ENCODE measurements at places on chromosomes 12 and 14.

GRCh38 chr12:117026343-117026742, 72.9 kb downstream of the TESC start:
- H3K4me1 ChIP-seq: no peaks in the 10 kb centered on the region
- H3K36me3 ChIP-seq: peaks cover 70% of the 10 kb centered on the region
- no peak for DNase-seq
- H3K27ac ChIP-seq: no peak overlapping the region

DNA sequence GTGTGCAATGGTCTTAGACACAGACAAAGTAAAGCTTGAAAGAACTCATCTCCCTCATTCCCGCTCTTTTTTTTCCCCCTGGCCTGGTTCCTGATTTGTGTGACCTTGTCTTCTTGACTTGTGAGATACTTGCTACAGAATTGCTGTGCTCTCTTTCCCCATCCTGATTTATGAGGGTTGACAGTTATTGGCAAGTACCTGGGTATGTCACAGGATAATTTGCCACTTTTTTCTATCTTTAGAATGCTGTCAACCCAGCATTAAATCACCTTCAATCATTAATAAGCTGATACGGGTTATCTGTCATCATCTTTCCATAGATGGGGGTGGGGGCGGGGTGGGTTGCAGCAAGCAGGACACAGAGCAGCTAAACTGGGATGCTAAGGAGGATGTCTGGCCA, 144.4 kb upstream of the PRICKLE1 start:
- no peaks in the 10 kb centered on the region for H3K36me3 ChIP-seq
- no peaks in the 10 kb centered on the region for H3K4me1 ChIP-seq
- no peak overlapping the region for H3K4me3 ChIP-seq
- DNase-seq: no peak

GRCh38 chr12:14613718-14614117, 46.0 kb upstream of the PLBD1 start:
- no peaks in the 10 kb centered on the region for H3K27me3 ChIP-seq
- H3K27ac ChIP-seq: no peak overlapping the region
- no peaks in the 10 kb centered on the region for H3K36me3 ChIP-seq
- H3K4me1 ChIP-seq: no peaks in the 10 kb centered on the region
- H3K4me3 ChIP-seq: no peak overlapping the region

- no peaks in the 10 kb centered on the region for H3K4me1 ChIP-seq
- no peak for DNase-seq
- no peaks in the 10 kb centered on the region for H3K27me3 ChIP-seq
Observed at GRCh38 chr12:95335948-95336347, 118.3 kb downstream of the VEZT start.

DNA sequence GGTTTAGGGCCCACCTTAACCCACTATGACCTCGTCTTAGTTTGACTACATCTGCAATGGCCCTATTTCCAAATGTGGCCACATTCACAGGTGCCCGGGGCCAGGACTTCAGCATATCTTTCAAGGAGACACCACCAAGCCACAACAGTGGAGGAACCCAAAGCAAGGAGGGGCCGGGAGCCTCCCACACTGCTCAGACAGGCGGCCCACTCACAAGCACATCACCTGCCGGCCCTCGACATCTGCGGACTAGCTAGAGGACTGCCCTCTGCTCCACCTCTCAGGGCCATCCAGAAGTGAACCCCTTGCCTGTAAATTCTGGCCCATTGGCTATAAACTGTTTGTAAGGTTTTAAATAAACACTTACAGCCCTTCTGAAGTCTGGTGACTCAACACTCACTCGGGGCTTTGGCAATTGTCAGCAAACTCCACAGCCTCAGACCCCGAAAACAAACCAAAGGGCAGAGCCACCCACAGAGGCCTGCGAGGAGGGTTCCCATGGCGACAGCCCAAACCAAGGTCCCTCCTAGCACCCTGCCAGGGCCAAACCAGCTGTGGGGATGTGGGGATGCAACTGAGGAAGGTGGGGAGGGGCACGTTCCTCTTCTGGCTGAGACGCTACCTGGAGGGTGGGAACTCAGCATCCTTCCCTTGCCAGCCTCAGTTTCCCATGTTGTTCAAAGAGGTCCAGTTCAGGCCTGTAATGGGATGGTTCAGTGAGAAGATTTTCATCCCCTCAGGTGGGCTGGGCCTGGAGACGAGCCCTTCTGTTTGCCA, 95.8 kb downstream of the DICER1 start:
- peaks cover 3% of the 10 kb centered on the region for H3K27me3 ChIP-seq
- H3K27ac ChIP-seq: no peak overlapping the region
- no peaks in the 10 kb centered on the region for H3K4me1 ChIP-seq
- no peak overlapping the region for H3K4me3 ChIP-seq
- H3K36me3 ChIP-seq: no peaks in the 10 kb centered on the region

GRCh38 chr14:95228240-95228639, 70.9 kb upstream of the DICER1 start:
- no peaks in the 10 kb centered on the region for H3K4me1 ChIP-seq
- no peaks in the 10 kb centered on the region for H3K27me3 ChIP-seq
- no peak for DNase-seq
- H3K4me3 ChIP-seq: no peak overlapping the region
- H3K27ac ChIP-seq: no peak overlapping the region
- H3K36me3 ChIP-seq: no peaks in the 10 kb centered on the region

DNA sequence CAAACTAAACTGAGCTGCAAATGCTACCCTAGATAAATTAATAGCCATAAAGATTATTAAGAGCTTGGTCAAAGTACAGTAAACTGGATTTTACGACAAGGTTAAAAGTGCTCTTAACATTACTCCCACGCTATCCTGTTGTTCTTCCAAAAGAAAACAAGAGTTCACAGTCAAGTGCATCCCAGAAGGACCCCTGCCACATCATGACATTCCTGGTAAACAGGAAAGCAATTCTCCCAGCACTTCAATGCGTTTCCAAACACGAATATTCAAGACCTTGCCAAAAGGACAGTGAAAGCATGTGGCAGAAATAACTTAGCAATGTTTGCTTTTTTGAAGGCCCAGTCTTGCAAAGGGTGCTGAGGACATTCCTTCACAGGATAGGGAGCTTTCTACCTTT, 11.2 kb downstream of the SPRING1 start:
- H3K4me3 ChIP-seq: no peak overlapping the region
- peaks cover 3% of the 10 kb centered on the region for H3K36me3 ChIP-seq
- no peak overlapping the region for H3K27ac ChIP-seq
- H3K27me3 ChIP-seq: no peaks in the 10 kb centered on the region
- no peak for DNase-seq

DNA sequence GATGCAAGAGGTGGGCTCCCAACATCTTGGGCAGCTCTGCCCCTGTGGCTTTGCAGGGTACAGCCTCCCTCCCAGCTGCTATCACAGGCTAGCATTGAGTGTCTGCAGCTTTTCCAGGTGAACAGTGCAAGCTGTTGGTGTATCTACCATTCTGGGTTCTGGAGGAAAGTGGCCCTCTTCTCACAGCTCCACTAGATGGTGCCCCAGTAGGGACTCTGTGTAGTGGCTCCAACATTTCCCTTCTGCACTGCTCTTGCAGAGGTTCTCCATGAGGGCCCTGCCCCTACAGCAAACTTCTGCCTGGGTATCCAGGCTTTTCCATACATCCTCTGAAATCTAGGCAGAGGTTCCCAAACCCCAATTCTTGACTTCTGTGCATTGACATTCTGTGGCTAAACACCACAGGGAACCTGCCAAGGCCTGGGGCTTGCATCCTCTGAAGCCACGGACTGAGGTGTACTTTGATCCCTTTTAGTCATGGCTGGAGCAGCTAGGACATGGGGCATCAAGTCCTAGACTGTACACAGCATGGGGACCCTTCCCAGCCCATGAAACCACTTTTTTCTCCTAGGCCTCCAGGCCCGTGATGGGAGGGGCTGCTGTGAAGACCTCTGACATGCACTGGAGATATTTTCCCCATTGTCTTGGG, 24.0 kb upstream of the SLC38A1 start:
- H3K27me3 ChIP-seq: no peaks in the 10 kb centered on the region
- no peak for DNase-seq
- no peaks in the 10 kb centered on the region for H3K4me1 ChIP-seq
- H3K27ac ChIP-seq: no peak overlapping the region

DNA sequence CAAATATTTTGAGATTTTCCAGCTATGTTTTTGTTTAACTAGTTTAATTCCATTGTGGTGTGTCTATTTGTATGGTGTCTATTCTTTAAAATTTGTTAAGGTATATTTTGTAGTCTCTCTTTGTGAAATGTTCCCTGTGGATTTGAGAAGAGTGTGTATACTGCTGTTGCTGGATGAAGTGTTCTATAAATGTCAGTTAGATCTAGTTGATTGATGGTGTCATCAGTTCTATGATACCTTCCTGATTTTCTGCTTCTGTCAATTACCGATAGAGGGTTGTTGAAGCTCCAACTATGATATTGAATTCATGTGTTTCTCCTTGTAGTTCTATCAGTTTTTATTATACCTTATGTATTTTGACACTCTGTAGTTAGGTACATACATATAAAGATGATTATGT, 53.1 kb downstream of the FUT8 start:
- no peak for DNase-seq
- H3K27me3 ChIP-seq: no peaks in the 10 kb centered on the region
- peaks cover 16% of the 10 kb centered on the region for H3K4me1 ChIP-seq
- H3K4me3 ChIP-seq: no peak overlapping the region
- no peaks in the 10 kb centered on the region for H3K36me3 ChIP-seq

GRCh38 chr12:97306147-97306546, 156.5 kb upstream of the RMST start:
- peak; percentile 3 for DNase-seq
- no peaks in the 10 kb centered on the region for H3K36me3 ChIP-seq
- no peak overlapping the region for H3K4me3 ChIP-seq
- no peak overlapping the region for H3K27ac ChIP-seq
- H3K4me1 ChIP-seq: no peaks in the 10 kb centered on the region

- H3K4me1 ChIP-seq: no peaks in the 10 kb centered on the region
- no peak overlapping the region for H3K27ac ChIP-seq
- no peak overlapping the region for H3K4me3 ChIP-seq
- H3K27me3 ChIP-seq: no peaks in the 10 kb centered on the region
- no peaks in the 10 kb centered on the region for H3K36me3 ChIP-seq
Observed at GRCh38 chr12:127811988-127812387, 455.0 kb upstream of the TMEM132C start.

- no peak for DNase-seq
- no peaks in the 10 kb centered on the region for H3K36me3 ChIP-seq
- H3K27me3 ChIP-seq: no peaks in the 10 kb centered on the region
- peaks cover 9% of the 10 kb centered on the region for H3K4me1 ChIP-seq
- H3K4me3 ChIP-seq: no peak overlapping the region
- no peak overlapping the region for H3K27ac ChIP-seq
Observed at GRCh38 chr14:66008631-66009030, 477.5 kb upstream of the CCDC196 start.

- DNase-seq: no peak
- no peaks in the 10 kb centered on the region for H3K27me3 ChIP-seq
- H3K27ac ChIP-seq: no peak overlapping the region
- no peaks in the 10 kb centered on the region for H3K36me3 ChIP-seq
- H3K4me1 ChIP-seq: no peaks in the 10 kb centered on the region
- H3K4me3 ChIP-seq: no peak overlapping the region
Observed at GRCh38 chr14:20116748-20117147, 6.2 kb downstream of the OR4K17 start.

- no peak for DNase-seq
- peak overlapping the region; percentile 89 for H3K4me3 ChIP-seq
- peaks cover 26% of the 10 kb centered on the region for H3K4me1 ChIP-seq
- H3K36me3 ChIP-seq: no peaks in the 10 kb centered on the region
- no peaks in the 10 kb centered on the region for H3K27me3 ChIP-seq
Observed at GRCh38 chr12:45216983-45217485, 1.1 kb downstream of the ANO6 start.

Data from common myeloid progenitor, CD34-positive (primary cell).